ENCODE measurements at places on chromosomes 4 and X.

- no peak for DNase-seq
Measured at GRCh38 chr4:166941629-166942028, 292.7 kb downstream of the SPOCK3 start.

- DNase-seq, result no peak
Measured at GRCh38 chrX:20495575-20495974, 228.9 kb upstream of the RPS6KA3 start.

- DNase-seq, result no peak
Measured at GRCh38 chr4:155479835-155480234, 103.1 kb upstream of the MAP9 start.

DNA sequence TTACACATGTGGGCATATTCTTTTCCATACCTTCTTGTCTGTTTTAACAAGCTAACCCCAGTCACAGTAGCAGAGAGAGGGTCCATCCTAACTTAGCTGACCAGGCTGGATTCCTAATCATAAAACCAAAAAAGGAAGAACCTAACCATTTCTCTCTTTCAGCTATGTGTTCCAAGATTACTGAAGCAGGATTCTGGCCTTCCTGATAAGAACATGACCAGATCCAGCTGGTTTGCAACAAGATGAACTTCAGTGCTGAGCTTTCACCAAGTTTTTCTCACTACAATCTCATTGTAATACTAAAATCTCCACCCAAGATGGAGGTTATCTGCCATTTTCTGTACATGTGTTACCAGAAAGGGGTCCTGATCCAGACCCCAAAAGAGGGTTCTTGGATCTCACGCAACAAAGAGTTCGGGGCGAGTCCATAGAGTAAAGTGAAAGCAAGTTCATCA lies 20.4 kb upstream of the UBA6 start:
- no peak for DNase-seq

- no peak for DNase-seq
Measured at GRCh38 chr4:25970691-25971432, 56.8 kb downstream of the SMIM20 start.

DNA sequence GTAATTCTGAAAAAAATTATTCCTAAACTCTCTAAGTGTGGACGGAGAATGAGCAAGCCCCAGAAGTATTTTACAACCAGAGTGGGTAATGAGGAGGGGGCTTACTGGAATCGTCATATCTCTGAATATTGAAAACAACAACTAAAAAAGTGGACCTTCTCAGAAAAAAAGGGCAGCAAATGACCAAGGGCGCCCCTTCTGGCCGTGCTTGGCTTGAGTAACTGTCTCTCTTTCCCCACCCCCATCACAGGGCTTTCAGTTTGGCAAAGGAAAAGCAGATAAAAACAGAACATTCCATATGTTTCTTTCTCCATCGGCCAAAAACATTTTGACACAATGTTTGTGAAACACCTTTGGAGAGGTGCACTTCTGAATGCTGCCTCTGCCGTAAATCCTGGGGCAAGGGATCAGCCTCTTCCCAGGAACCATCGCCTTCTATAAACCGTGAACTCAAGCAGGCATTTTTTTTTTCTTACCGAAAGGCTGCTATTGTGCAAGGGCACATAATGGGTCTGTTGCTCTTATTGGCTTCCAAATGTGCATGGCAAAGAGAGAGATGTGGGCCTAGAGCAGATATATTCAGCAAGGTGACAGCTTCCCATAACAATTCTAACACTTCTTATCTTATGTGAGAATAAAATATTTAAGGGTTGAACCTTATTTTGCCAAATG lies 115.4 kb downstream of the PARM1 start:
- no peak for DNase-seq

GRCh38 chr4:158046345-158046744 lies 126.5 kb downstream of the GASK1B start:
- no peak for DNase-seq

GRCh38 chrX:124634363-124634762 lies 288.0 kb downstream of the SH2D1A start:
- DNase-seq, result no peak

DNA sequence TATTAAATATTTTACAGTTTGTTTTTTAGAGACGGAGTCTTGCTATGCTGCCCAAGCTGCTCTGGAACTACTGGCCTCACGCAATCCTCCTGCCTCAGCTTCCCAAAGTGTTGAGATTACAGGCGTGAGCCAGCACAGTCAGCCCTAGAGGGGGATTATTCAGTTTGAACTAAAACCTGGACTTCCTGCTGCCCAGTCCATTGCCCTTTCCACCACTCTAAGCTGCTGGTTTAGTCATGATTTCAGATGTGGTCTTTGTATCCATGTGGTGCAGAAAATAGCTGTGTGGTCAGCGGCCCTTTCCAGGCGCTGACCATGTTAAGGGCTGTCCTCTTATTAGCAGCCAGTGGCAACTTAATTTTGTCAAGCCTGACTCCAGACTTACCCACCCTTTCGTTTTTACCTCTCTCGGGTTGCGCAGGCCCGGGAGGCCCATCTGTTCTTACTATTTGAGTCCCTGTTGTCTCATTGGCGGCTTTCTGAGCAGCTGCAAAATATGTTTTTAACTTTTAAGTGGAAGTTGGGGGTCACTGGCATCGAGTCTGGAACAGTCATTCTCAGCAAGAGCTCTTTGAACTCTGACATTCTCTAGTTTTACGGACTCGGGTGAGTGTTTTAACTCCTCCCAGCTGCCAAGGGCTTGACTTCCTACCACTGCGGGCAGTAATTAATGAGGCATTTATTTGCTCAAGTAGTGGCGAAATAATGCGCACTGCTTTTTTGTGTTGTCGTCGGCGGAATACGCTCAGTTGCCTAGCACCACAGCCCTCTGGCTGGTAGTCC lies 773 bp upstream of the VMA21 start:
- DNase-seq, result peak; percentile 2

- no peak for DNase-seq
Measured at GRCh38 chr4:146273204-146273901, 59.0 kb downstream of the REELD1 start.

GRCh38 chr4:148214529-148215166 lies 227.6 kb downstream of the NR3C2 start:
- no peak for DNase-seq
